ENCODE measurements at places on chromosomes 11 and 22.

DNA sequence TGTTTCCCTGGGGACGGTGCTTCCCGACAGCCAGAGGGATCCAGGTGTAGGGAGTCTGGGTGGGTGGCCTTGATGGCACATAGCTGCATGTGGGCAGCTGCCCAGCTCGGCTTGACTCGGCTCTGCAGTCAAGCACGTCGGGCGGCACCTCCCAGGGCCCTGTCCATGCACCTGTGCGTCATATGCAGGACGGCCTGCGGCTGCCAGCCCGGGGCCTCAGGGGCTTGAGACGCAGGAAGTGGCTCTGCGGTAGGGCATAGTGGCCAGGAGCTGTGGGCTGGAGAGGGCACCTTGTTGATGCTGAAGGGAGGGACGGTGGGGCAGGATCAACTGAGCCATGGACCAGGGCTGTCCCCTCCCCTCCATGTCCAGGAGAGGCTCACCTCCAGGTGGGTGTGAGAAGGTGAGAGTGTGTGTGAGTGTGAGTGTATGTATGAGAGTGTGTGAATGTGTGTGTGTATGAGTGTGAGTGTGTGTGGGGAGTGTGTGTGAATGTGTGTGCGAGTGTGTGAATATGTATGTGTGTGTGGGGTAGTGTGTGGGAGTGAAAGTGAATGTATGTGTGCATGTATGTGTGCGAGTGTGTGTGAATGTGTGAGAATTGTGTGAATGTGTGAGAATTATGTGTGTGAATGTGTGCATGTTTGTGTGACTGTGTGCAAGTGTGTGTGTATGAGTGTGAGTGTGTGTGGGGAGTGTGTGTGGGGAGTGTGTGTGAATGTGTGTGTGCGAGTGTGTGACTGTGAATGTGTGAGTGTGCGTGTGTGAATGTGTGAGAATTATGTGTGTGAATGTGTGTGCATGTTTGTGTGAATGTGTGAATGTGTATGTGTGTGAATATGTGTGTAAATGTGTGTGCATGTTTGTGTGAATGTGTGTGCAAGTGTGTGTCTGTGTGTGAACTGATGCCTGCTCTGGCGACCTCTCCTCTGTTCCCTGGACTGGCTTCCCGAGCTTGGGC, 5.7 kb upstream of the SUN2 start:
- DNase-seq: no peak

DNA sequence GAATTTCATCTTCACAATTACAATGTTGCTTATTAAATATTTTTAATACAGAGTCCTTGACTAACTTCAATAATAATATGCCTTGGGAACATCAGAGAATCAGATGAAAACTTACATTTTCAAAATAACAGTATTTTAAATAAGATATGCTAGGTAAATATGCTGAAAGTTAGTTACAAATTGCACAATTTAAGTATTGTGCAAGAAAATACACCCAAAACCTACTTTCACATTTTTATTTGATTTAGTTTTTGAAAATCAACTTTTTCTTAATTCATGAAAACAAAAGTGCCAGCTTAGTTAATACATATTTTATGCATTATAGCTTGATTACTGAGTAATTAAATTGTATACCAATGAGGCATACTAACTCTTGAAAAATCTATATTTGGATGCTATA, 76.8 kb downstream of the SOX6 start:
- no peak for DNase-seq

GRCh38 chr11:19947537-19948114, 212.6 kb downstream of the DBX1 start:
- no peak for DNase-seq

DNA sequence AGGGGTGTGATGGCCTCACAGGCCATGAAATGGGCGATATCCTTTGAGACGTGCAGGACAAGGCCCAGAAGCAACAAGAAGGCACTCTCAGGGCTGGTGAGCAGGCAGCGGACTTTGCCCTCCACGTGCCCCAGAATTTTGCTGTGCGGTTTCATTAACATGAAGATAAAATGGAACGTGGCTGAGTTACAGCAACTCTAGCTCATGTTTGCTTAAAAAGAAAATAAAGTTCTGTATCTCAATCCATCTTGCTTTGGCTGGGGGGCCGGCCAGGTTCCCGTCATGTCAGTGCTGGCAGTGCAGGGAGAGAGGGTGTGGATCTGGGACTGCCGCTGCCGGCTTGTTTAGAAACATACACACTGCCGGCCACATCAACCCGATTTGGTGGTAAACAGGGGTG, 370.1 kb downstream of the OPCML start:
- DNase-seq: no peak

GRCh38 chr11:107998761-107999160, 9.9 kb upstream of the CUL5 start:
- DNase-seq: no peak

GRCh38 chr22:38164551-38164918, 17.1 kb downstream of the PLA2G6 start:
- no peak for DNase-seq

DNA sequence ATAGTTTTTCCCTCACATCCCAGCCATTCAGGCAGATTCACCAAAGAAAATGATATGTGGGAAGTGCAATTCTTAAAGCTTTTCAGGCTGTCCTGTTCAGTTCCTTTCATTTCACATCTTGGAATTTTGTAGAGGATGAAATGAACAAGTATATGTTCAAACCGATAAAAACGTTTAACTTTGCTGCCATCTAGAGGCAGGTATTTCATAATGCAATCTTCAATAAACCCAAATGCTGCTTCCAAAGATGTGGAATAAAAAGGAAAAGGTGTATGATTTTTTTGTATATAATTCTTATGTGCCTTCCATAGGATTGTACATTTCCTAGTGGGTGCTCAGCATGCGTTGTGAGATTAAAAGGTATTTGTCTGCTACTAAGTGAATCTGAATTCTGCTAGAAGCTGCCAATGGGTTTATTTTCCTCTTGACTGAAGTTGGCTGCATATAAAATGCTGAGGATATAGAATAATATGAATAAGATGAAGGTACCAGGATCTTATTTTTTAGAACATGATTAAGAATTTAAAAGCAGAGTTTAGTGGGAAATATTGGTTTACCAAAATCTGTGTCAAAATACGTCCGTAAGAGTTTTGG, 199.3 kb downstream of the PGR start:
- no peak for DNase-seq

GRCh38 chr11:36265793-36266628, 23.2 kb downstream of the COMMD9 start:
- DNase-seq: peak; percentile 74

DNA sequence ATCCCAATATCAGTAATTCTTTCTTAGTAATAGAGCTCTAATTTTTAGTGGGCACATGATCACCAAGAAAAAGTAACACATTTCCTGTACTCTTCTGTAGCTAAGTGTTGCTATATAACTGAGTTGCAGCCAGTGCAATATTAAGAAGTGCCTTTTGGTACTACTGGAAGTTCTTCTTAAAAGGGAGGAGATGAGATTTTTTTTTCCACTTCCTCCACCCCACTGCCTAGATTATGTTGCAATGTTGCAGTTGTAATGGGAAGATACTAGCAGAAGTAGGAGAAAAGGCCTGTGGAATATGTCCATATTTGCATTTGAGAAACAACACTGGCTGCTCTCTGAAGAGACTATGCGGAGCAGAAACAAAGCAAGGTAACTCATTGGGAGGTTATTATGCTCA, 280.6 kb upstream of the ANO5 start:
- no peak for DNase-seq

DNA sequence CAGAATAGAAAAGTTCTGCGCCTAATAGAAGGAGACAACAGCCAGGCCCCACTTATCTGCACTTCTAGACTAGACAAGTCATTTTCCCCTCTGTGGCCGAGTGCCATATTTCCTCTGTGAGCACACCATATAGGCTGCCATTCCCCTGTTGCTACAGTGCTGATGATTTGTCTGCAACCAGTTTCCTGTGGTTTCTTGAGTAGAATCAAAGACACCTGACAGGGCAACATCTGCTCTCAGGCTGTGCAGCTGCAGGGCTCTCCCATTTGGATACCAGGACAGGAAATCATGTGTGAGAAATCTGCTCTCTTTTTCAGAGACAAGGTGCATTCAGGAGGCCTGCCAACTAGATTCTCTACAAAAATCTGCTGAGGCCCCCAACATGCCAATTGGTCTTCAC, 879.3 kb downstream of the DLG2 start:
- DNase-seq: peak; percentile 7

DNA sequence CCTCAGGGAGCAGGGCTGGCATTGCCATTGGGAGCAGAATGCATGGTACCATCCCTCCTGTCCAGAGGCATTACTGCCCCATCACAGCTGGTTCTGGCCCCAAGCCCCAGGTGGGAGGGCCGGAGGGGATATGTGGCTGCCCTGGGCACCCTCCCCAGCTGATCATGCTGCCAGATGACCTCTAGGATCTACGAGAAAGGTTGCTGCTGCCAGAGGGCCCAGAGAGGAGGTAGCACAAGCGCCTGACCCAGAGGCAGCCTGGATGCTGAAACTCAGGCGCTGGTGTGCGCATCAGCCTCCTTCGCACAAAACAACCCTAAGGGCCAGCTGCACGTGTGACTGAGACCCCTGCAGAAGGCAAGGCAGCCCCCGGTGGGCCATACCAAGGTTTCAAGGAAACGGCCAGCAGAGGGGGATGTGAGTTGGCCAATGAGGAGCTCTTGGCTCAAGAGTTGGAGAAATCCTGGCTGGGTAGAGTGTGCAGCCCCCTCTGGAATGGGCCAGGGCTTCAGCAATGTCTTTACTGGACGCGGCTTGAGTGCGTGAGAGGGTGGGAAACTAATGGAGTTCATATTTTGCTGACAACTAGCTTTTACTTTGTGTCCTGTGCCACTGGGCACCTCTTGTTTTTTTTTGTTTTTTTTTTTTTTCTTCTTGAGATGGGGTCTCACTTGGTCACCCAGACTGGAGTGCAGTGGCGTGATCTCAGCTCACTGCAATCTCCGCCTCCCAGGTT, 88.3 kb upstream of the PARVA start:
- no peak for DNase-seq

DNA sequence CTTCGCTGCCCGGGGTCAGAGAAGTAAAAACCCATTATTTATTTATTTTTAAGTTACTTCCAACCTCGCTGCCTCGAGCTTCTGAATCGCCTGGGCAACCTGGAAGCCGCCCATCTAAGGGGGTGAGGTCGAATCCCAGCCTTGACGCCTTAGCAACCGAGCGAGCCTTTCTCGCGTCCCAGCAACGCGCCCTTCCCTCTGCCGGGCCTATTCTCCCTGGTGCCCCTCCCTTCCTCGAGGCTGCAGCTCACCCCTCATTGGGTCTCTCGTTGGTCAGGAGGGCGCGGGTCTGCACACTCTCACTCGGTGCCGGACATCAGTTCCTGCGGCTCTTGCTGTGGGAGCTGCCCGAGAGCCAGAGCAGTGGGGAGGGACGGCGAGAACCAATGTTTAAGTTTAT, at the start of gene CCDC81:
Gene CCDC81 (plus strand): TSS at position 302 of the 400 bp plus-strand sequence. CDS start 277 bp downstream, outside the sequence.
- no peak for DNase-seq

DNA sequence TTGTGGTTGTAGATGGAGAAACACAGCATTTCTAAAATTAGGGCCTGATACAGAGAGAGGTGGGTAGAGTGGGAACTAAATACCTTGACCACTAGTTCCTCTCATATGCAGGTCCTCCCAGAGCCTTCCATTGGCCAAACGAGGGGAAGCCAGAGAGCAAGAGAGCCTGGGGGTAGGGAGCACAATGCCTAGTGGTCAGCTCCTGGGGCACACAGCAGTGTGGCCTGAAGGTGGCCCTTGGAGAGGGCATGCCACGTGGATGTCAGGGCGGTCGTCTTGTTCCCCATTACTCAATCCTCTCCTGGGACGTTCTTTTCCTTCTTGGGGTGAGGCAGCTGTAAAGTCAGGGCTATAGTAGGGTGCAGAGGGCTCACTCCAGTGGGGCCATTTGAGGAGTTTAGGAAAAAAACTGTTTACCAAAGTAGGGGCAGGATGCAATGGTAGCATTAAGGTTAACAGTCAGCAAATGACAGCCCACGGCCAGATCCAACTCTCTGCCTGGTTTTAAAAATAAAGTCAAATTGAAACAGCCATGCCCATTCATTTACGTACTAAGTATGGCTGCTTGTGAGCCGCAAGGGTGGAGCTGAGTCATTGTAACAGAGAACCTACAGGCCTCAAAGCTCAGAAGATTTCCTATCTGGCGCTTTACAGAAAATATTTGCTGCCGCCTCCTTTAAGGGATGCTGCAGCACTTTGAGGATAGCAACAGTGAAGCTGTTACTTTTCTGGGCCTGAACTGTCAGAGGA, 7.6 kb downstream of the MYO18B start:
- DNase-seq: peak; percentile 72

DNA sequence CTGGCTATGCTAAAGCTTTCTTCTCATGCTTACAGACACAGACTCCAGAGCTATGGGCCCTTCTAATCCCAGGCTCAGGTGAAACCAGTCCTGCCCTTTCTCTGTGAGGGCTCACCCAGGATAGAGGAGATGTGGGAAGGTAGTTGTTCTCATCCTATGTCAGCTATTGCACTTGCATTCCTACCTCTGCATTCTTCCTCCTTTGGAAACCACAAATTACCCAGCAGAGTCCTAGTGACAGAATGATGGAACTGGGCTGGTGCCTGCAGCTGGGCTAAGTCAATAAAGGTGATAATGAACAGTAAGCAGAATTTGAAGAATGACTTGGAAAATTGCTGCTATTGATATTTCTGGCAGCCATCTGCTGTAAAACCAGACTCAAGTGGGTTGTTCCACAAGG, 560.0 kb downstream of the TMEM135 start:
- DNase-seq: no peak

DNA sequence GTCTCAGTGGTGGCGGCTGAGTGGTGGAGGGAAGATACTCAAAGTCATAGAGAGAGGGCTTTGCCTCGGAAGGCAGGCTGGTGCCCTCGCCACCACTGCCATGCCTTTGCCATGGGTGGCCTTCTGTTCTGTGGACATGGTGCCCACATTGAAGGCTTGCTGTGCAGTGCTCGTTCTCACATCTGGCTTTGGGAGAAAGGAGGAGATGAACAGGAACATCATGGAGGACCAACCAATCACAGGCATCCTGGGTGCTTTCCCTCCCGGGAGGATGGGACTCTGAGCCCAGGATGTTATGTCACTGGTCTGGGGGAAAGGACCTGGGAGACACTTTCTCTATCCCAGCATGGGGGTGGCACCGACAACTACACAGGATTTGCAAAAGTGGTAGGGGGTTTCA, 82.3 kb upstream of the NARS2 start:
- no peak for DNase-seq

GRCh38 chr11:129313541-129314297, 61.9 kb upstream of the BARX2 start:
- DNase-seq: no peak

DNA sequence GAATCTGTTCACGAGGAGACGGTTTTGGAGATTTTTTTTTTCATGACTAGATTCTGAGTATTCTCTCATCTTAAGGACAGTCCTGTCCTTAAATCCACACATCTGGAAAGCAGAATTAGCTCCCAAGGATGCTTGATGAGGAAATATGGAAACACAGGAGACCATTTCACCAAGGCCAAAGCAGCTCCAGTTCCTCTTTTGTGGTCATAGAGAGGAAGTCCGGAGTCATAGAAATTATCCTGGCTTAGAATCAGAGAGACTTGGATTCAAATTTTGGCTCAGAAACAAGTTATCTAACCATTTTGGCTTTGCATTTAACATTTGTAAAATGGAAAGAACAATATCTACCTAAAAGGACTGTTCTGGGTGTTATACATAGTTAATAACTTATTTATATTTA, 7.3 kb upstream of the TEAD1 start:
- DNase-seq: no peak
